Skin of body (tissue), 3 donors: ENCODE measurements at places on chromosomes 2 and 18. TPM values are rescaled to one million over a fixed set of nuclear protein-coding genes. Genes with fewer than 3 reads are reported as not detected.

DNA sequence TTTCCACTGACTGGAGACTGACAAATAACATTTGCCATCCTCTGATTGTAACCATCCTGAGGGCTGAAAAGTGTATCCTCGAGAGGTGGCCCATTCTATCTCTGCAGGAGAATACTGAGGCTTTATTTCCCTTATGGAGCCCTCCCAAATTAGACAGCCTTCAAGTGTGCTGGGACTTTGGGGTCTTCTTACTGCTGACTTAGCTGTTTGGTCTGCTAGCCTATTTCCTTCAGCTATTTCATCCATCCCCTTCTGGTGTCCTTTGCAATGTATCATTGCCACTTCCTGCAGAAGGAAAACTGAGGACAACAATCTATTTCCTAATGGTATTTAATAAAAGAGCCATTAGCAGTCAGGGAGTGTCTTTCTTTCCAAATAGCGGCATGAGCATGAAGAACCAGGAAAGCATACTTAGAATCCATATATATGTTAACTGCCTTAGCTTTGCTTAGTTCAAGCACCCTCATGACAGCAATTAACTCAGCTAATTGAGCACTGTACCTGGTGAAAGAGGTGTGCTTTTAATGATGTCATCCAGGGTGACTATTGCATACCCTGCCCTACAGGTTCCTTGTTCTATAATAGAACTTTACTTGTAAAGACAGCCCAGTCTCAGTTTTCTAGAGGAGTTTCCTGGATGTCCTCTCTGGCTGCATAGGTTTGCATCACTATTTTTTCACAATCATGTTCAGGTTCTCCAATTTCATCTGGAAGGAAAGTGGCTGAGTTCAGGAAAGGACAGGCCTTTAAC, 24.0 kb downstream of the CMPK2 start:
- no peak for DNase-seq

The KCNIP3 gene
- 2.4 TPM for total RNA-seq

The TWIST2 gene
- 60.3 TPM for total RNA-seq

DNA sequence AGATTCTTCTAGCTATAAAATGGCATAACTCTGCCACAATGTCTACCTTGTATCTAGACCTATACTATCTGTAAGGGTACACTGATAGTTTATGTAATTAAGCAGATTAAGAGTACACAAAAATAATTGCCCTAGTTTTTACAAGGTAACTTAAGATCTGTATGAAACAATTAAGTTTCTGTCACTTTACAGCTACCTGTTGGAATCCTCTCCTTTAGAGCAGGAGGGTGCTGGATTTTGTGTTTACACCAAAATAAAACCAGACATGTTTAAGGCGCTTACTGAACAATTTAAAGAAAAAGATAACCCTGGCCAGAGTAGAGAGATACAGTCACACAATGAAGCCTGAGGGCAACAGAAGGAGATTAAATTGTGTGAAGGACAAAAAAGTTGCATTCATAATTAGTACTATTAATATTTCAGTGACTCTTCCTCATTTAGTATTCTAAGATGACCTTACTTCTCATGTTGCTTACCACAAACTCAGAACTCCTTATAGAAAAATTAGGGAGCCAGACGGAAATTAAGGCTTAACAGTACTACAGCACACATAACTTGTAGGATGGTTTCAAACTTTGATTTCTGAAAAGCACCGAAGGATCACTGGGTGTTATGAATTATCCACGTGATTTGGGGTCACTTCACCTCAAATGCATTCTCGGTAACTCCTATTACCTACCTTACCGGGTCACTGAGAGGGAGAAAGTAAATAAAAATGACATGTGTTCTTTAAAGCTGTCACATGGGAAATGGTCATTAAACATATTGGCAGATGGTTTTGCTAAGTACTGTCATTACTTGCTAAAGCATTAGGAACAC, 1.0 kb downstream of the DARS1 start:
- DNase-seq, result peak; percentile 44

DNA sequence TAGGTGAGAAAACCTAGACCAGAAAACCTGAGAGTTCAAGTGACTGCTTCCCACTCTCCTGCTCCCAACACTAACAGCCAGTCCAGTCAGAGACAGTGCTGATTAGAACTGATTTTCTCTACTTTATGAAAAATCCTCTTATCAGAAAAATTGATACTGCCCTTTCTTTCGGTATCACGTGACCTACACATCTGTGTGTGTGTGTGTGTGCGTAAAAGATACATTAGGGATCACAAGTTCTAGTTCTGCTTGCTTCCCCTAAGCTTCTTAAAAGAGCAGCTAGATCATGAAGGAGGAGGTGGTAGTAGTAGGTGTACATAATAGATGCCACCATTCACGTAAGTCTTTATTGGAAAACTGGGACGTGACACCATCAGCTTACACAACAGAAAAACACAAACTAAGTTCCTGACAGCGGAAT, 1.5 kb downstream of the ARL5A start:
- peak; percentile 6 for DNase-seq

The CNDP1 gene
- 0.10 TPM for total RNA-seq

DNA sequence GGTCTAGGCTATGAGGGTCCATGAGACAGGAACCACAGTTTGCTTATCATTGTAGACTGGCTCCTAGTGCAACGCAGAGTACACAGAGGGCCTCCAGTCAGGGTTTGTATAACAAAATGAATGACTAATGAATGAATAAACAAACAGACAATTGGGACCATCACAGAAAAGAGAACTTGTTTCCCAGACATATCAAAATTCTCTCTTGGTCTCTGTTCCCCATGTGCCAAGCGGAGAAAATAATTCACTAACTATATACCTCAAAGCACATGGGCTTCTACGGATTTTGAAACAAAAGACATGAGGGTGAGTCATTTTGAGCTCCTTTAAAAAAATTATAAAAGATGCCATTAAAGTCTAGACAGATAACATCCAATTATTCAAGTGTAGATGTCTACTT, 28.0 kb downstream of the INO80C start:
- no peak for DNase-seq

The TRABD2A gene
- total RNA-seq, result 1.5 TPM

DNA sequence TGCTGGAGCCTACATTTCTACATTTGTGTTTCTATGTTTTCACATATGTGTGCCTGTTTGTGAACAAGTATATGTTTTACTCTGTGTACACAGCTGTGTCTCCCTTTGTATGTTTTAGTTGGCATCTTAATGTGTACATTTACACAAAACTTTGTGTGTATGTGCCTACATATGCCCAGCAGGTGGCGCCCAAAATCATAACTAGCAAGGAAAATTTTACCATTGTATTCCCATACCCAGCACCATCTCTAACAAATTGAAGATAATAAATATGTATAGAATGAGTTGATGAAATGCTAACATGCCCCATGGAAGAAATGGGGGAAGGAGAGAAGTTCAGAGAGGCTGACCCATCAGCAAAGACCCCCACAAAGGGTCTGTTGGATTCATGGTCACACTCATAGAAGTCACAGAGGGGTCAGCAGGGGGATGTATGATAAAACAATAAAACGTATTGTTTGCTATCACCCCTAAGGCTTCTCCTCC, 48.1 kb downstream of the PKDCC start:
- peak; percentile 69 for DNase-seq

DNA sequence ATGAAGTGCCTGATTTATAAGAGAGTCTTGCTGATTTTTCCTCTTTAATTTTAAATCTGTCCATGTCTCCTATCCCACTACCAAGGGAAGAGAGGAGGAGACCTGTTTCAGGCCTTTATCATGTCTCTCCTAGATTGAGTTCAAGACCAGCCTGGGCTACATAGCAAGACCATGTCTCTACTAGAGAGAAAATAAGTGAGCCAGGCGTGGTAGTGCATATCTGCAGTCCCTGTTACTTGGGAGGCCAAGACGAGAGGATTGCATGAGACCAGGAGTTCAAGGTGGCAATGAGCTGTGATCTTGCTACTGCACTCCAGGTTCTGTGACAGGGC, 20.0 kb downstream of the EML4 start:
- no peak for DNase-seq

DNA sequence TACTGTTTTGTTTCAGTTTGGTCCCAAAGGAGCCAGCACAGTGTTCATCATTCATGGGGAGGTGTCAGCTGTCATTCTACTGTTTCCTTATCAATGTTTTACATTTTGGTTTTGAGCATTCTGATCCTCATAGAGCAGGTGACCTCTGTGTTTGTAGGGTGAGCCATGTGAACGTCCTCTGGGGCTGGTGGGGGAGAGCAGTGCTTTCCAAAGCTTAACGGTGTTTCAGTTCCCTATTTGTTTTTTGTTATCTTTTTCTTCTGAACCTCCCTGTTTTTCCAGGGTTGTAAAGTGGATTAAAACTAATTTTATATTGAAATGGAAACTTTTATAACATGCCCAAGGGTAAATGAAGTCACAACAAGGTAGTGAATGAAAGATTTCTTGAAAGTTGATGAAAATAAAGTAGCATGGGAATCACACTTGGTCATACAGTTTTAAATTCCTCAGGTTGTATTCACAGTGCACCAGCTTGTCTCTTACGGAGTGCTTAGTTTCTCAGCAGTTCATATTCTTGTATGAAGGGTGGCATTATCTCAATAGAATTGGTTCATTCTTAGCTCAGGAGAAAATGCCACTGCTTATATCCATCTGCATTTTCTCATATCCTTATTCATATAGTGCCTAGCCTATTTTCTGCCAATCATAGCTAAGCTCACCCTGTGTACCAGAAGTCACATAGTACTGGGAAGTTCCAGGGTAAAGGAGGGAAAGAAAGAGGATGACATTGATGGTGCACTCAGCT, 54.5 kb downstream of the MAP4K4 start:
- no peak for DNase-seq

DNA sequence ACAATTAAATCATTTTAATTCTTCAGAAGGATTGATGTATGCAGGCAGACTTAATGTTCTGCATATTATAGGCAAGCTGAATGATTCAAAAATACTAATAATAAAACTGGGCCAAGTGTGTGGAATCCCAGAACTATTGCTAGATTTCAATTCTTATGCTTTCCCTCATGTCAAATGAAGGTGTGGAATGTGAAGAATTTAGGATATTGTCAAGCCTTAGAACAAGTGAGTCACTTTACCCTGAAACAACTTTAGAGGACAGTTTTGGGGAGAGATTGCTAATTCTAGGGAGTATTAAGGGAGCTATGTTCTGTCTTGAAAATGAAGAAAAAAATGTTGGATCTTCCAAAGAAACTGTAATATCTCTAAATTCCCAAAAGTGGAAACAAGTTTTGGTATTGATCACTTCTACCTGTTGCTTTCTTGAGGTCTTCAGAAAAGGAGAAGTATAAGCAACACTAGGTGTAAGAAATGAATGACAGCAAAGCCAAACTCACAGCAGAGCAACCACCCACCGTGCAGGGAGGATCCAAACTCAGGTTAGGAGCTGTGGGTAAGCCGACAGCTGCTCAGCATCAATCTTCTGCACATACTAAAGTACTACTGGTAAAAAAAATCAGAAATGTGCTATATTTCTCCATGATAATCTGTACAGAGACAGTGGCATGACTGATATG, 818.1 kb downstream of the SLC4A3 start:
- DNase-seq, result no peak

The COLEC11 gene
- total RNA-seq, result not detected

GRCh38 chr18:70454704-70455322, 166.0 kb downstream of the SOCS6 start:
- DNase-seq, result peak; percentile 8
